Spinal cord (tissue), 10 donors: ENCODE measurements at places on chromosomes 4 and X.

DNA sequence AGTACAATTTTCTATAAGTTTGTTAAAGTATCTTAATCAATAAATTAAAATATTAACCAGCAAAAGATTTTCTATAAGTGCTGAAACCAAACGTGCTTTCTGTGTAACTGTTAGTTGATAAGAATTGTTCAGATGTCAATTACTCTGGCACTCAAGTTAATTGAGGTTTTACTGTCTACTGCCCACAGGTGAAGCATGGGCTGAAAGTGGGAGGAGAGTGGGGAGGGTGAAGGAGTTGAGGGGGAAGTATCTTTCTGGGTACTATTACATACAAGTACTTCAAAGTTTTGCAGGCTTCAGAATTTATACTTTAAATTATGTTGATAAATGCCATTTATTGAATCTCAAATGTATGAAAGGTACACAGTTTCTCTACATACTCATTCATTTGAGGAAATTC is 19.1 kb upstream of the CXCL3 start:
- no peak for DNase-seq

DNA sequence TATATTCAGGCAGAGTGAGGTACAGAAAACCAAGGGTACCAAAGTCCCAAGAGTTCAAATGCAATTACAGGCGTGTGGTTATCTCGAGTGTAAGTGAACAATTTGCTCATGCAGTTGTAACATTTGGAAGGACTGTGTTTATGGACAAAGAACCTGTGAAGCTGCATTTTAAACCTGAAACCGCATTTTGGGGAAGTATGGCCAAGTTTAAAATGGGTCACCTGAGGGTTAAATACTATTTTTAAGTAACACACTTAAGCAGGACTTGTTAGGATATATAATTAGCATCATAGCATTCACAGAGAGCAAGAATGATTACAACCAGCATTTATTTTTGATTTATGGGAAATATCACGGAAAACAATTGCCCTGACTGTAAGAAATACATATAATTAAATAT is 79.1 kb upstream of the LCORL start:
- no peak for DNase-seq

GRCh38 chr4:80611678-80611979 is 276.1 kb downstream of the CFAP299 start:
- no peak for DNase-seq

DNA sequence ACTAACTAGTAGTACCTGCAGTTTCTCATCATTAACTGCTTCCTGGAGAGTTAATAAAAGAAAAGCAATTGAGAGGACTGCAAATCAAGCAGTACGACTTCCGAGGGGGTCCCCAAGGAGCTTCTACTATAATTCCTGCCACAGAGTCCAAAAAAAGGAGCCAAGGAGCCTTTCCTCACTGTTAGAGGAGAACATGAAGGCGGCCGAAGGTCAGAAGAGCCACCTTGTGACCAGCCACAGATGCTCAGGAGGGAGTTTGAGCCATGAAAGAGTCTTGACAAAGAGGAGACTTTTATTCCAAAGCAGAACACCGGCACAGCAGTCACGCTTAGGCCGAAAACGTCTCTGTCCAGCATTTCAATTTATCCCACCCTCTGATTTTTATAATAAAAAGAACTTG is 62.2 kb downstream of the RELL1 start:
- DNase-seq, result no peak

DNA sequence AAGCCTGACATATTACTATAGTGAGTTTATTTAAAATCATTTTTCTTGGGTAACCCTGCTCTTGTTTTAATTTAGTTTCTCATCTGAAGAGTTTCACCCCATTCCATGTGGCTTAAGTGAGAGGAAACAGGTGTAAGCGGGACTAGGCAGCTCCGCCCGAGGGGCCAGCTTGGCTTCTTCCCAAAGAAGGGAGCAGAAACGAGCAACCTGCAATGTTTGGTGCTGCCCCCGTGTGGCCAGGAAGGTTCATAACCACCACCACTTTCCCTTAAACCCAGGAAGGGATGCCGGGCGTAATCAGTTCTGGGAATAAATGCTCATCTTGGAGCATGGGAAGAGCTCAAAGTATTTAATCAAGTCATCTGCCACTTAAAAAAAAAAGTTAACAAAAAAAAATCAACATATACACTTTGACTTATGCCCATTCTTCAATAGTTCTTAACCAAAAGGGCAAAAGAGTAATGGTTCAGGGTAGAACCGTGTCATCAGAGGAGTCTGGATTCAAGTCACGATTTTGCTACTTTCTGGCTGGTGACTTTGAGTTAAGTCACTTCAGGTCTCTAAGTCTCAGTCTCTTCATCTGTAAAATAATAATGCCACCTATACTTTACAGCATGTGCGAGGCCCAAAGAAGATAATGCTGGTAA is 147.9 kb downstream of the NSUN7 start:
- DNase-seq, result peak; percentile 89

GRCh38 chrX:145190801-145191389 is 56.4 kb upstream of the SPANXN1 start:
- peak; percentile 7 for DNase-seq

DNA sequence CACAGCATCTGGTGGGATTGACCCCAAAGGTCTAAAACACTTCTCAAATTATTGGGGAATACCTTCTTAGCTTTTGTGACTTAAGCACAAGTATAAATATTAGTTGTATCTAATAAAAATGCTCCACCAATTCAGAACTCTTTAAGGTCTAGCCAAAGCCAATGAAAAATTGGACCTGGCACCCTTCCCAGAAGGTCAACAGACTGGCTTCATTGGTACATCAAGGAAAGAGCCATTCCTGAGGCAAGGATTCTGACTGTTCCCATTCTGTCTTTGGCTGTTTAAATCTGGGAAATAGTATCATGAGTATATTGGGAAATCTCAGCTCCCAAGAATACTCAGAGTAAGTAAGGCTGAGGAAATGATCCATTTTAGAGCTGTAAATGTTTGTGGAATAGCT is 153.0 kb upstream of the TRPC5 start:
- no peak for DNase-seq

GRCh38 chrX:38891641-38892413 is 90.6 kb downstream of the MID1IP1 start:
- no peak for DNase-seq

GRCh38 chr4:88296413-88297211 is 12.3 kb upstream of the PPM1K start:
- no peak for DNase-seq

DNA sequence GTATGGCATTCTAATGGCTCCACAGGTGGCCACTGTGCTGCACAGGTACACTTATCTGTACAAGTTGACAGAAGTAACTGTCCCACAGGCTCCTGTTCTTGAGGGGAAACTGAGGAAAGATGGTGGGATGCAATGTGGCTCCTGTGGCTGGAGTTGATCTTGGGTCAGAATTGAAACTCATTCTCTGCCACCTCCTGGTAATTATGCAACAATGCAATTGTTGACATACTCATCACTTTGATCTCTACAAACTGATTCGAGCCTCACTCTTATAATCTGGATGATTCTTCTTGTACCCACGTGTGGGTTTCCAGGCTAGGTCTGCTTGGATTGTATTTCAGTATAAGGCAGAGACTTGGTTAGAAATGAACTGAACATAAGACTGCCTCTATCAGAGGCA is 148.8 kb downstream of the CCNG2 start:
- DNase-seq, result no peak

GRCh38 chr4:175330652-175331051 is 412.5 kb downstream of the ADAM29 start:
- no peak for DNase-seq

- DNase-seq, result peak; percentile 4
These were observed 6.6 kb downstream of the LANCL3 start for GRCh38 chrX:37578045-37578444.

DNA sequence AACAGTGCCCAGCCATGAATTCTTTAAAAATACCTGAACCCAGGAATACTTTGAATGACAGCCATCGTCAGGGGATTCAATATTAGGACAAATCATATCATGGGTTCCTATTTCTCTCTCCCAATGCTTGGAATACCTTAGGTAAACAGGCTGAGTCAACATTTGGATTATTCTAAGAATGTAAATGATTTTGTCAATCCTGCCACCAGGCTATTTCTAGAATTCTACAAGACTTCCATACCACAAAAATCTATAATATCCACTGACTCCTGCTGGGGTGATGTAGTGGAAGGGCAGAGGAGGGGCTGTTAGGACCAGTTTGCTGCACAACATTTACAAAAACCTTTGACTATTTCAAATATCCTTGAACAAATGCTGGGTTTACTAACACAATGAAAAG is 65.2 kb downstream of the IGFBP7 start:
- DNase-seq, result no peak

DNA sequence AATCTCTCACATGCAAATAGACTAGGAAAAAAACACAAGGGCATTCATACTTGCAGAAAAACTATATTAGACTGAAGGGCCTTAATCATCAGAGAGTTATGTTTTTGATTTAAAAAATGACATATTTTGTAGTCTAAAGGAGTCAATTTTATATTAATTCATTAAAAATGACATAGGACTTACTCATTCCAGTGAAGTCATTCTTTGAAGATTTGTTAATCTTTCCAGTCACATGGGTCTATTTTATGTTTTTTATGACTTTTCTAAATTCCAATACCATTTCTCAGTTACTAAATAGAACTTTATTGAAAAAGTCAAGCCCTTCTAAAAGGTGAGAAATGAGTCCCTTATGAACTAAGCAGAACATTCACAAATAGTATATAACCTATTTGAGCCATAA is 743.8 kb upstream of the INTU start:
- DNase-seq, result no peak

DNA sequence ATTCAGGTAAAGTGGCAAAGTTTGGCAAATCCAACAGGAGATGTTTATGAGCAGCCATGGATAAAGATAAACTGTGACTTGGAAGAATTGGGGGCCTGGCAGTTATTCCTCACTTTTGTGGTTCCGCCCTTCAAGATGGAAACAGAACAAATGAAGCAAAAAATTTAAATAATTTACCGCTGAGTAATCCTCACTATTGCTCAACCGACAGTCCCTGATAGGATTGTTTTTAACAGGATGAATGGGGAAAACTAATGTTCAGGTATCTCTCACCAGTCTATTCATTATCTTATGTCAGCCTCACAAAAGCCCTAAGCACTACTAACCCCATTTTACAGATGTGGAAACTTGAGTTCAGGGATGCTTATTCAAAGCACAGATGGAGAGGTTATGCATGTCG is 90.8 kb downstream of the FNIP2 start:
- no peak for DNase-seq

DNA sequence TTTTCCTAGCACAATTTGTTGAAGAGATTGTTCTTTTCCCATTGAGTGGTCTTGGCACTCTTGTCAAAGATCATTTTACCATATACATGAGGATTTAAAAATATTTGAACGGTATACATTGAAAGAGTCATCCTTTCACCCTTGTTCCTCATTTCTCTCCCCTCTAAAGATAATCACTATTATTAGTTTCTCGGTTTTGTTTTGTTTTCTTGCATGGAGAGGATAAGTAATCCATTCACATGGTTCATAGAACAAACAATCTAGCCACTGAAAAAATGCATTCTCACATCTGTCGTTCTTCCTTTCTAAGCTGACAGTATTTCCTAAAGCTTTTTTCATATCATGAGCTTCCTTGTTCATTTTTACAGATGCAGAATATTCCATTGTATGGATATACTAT is 39.2 kb upstream of the MSMO1 start:
- DNase-seq, result no peak
